Caco-2 (cell line): ENCODE measurements at places on chromosomes 1 and 21. TPM values are rescaled to one million over a fixed set of nuclear protein-coding genes. Genes with fewer than 3 reads are reported as not detected.

- H3K4me3 ChIP-seq = no peak overlapping the region
- H3K27ac ChIP-seq = no peak overlapping the region
- peak; percentile 5 for DNase-seq
- peaks cover 19% of the 10 kb centered on the region for H3K4me1 ChIP-seq
- no peaks in the 10 kb centered on the region for H3K36me3 ChIP-seq
Measured at GRCh38 chr1:109767637-109768334, 4.1 kb upstream of the EPS8L3 start.

DNA sequence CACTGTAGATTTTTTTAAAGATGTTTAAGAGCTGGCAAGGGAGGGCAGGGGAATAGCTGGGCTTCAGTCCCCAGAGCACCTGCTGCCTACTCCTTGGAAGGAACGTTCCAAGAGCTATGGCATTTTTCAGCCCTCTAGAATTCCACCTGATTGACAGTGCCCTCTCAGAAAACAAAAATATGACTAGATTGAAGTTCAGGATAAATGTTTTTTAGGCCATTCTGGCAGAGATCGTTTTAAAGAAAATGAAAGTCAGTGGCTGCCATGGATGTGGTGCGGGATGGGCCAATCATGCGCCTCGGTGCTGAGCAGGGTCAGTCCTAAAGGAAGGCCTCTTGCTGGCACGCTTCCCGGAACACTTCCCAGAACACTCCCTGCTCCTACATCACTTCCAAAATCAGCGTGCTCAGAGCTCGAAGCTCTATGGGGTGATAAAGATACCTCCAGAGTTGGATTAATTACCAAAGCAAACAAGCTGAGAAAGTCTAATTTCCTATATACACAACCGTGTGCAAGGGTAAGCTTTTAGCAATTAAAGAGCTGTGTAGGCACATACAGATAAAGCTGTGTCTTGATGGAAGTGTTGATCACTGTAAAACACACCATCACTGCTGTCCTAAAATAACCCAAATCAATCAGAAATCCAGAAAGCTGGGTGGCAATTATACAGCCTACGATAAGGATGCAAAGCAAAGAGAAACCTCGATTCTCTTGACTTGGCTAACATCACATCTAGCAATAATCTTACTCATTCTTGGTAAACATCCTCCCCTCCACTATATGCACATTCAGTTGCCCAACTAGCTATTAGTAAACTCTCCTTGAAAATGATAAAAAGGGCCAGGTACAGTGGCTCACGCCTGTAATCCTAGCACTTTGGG is 34.6 kb downstream of the TGFBR3 start:
- no peaks in the 10 kb centered on the region for H3K27me3 ChIP-seq
- no peak overlapping the region for H3K4me3 ChIP-seq
- no peaks in the 10 kb centered on the region for H3K36me3 ChIP-seq
- H3K27ac ChIP-seq = no peak overlapping the region

TNFRSF9 gene
- 0.54 and 0.91 TPM in 2 replicates for total RNA-seq

GRCh38 chr1:24961334-24961733 is 31.3 kb upstream of the RUNX3 start:
- H3K36me3 ChIP-seq = no peaks in the 10 kb centered on the region
- H3K4me1 ChIP-seq = no peaks in the 10 kb centered on the region
- H3K27me3 ChIP-seq = no peaks in the 10 kb centered on the region
- no peak overlapping the region for H3K4me3 ChIP-seq
- no peak for DNase-seq
- H3K27ac ChIP-seq = no peak overlapping the region

LORICRIN gene
- total RNA-seq = not detected in 2 replicates

DNA sequence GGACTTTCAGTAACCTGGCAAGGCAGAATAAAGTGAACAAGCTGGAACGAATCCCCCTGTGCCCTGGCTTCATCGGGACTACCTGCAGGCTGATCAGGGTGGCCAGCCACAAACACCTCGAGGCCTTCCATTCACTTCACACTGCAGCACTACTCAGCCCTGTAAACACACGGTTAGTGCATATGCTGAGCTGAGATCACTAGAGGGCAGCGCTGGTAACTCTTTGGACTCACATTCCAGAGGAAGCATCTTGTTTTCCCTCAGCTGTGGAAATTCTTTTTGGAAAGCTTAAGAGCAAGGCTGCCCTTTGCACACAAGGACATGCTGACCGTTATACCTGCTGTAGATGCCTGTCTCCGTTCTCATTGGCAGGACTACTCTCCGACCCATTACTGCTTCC is 32.1 kb downstream of the PCSK9 start:
- peak; percentile 61 for DNase-seq
- H3K27ac ChIP-seq = no peak overlapping the region
- H3K4me3 ChIP-seq = no peak overlapping the region
- no peaks in the 10 kb centered on the region for H3K27me3 ChIP-seq
- H3K4me1 ChIP-seq = no peaks in the 10 kb centered on the region

LSS gene
- 121 and 127 TPM in 2 replicates for total RNA-seq

- no peaks in the 10 kb centered on the region for H3K36me3 ChIP-seq
- no peaks in the 10 kb centered on the region for H3K27me3 ChIP-seq
- H3K4me3 ChIP-seq = no peak overlapping the region
- no peak overlapping the region for H3K27ac ChIP-seq
- peaks cover 3% of the 10 kb centered on the region; the same call in 1 of the 2 replicates for H3K4me1 ChIP-seq
Measured at GRCh38 chr1:225537554-225538251, 109.9 kb upstream of the LBR start.

RAB7B gene
- not detected in 2 replicates for total RNA-seq

VAV3 gene
- total RNA-seq = 0.57 and 0.93 TPM in 2 replicates

DNA sequence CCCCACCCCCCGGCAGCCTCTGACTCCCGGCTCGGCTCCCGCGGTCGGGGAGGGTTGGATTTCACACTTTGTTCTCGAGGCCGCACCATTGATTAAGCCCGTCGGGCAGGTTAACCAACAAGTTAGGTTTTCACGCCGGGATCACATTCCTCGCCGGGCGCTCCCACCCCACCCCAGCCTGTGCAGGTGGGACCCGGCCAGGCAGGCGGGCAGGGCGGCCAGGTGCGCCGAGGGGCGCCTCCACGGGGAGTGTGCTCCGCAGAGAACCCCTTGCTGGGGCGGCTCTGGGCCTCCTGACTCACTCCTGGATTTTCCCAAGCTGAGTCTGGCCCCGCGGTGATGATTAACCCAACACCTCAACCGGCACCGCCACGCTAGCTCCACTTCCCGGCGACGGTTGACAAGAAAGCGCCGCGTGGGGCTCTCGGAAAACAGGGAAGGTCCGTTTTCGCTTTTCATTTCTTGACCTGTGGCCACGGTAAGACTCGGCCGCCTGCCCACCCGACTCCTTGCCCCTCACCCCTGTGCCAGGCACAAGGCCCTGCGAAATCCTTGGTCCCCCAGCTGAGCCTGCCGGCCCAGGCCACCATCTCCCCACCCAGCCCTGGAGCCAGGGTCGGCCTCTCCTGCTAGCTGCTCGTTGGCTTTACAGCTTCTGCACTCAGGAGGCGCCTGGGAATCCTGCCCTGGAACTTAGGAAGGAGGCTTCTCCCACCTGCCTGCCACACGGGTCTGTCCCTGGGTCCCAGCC is 8.8 kb upstream of the TTLL10 start:
- H3K27me3 ChIP-seq = no peaks in the 10 kb centered on the region
- DNase-seq = peak; percentile 61
- peak overlapping the region; percentile 81 for H3K27ac ChIP-seq
- H3K4me3 ChIP-seq = peak overlapping the region; percentile 82
- peaks cover 17% of the 10 kb centered on the region for H3K4me1 ChIP-seq

GRCh38 chr21:16421007-16421406 is 691.2 kb downstream of the USP25 start:
- no peak overlapping the region for H3K27ac ChIP-seq
- H3K27me3 ChIP-seq = no peaks in the 10 kb centered on the region
- H3K4me1 ChIP-seq = no peaks in the 10 kb centered on the region
- no peak for DNase-seq

SELL gene
- total RNA-seq = not detected in 2 replicates

DNA sequence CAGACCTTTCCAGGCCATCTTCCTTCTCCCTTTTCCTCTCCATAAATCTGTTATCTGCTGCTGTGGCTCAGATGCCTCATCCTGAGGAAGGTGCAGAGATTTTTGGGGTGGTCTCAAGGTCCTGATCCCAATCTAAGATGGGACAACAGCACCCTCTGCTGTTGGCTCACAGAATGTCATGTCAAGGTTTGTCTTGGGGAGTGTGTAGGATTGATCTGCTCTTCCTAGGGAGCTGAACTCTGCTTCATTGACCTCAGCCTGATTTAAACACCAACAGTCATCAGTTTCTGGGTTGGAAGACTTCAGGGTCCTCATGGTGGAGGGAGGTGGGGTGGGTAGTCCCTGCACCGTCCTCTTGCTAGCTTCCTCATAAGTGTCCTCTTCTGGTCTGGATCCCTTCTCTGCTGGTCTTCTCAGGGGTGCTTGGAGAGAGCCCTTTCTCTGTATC is 62.8 kb upstream of the LAX1 start:
- no peaks in the 10 kb centered on the region for H3K36me3 ChIP-seq
- H3K27ac ChIP-seq = no peak overlapping the region
- DNase-seq = peak; percentile 48
- H3K4me1 ChIP-seq = no peaks in the 10 kb centered on the region
- H3K27me3 ChIP-seq = no peaks in the 10 kb centered on the region

DNA sequence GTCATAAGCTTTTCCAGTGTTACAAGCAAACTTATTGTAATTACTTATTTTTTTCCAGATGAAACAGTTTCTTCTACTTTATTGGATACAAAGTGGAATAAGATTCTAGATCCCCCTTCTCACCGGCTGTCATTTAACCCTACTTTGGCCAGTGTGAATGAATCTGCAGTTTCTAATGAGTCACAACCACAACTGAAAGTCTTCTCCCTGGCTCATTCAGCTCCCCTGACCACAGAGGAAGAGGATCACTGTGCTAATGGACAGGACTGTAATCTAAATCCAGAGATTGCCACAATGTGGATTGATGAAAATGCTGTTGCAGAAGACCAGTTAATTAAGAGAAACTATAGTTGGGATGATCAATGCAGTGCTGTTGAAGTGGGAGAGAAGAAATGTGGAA is 95.5 kb downstream of the ZFYVE9 start:
- no peak overlapping the region for H3K27ac ChIP-seq
- no peaks in the 10 kb centered on the region for H3K4me1 ChIP-seq
- no peak overlapping the region for H3K4me3 ChIP-seq
- no peaks in the 10 kb centered on the region for H3K36me3 ChIP-seq
- H3K27me3 ChIP-seq = no peaks in the 10 kb centered on the region
- no peak for DNase-seq

GRCh38 chr1:206790502-206791250 is 18.4 kb upstream of the IL10 start:
- H3K4me1 ChIP-seq = peaks cover 6% of the 10 kb centered on the region
- no peaks in the 10 kb centered on the region for H3K36me3 ChIP-seq
- DNase-seq = no peak

BRDT gene
- not detected in 2 replicates for total RNA-seq

- H3K27me3 ChIP-seq = no peaks in the 10 kb centered on the region
- no peak for DNase-seq
- no peaks in the 10 kb centered on the region for H3K36me3 ChIP-seq
- no peak overlapping the region for H3K4me3 ChIP-seq
- no peak overlapping the region for H3K27ac ChIP-seq
Measured at GRCh38 chr1:236700903-236701302, 14.6 kb downstream of the ACTN2 start.

- DNase-seq = no peak
- no peaks in the 10 kb centered on the region for H3K27me3 ChIP-seq
- no peaks in the 10 kb centered on the region for H3K36me3 ChIP-seq
- no peak overlapping the region for H3K4me3 ChIP-seq
Measured at GRCh38 chr1:232667778-232668165, 37.8 kb upstream of the SIPA1L2 start.

STIL gene
- total RNA-seq = 25.9 and 26.4 TPM in 2 replicates

DNA sequence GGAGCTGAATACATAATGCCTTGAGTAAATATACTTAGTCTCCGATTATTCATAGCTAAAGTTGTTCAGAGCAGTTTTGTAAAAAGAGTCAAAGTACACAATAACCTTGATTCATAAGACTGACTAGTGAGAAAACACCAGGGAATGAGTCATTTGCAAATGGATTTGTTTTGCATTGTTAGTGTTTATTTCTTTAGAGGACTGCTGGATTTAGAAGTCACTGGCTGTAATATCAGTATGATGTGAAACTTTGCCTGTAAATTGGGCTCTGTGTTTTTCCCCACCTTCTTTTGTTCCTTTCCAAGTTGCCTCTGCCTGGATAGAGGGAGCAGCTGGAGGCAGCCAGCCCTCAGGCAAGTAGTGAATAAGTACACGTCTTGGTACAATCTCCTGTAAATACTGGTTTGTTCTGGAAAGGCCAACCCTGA is 474.7 kb downstream of the NUF2 start:
- no peaks in the 10 kb centered on the region for H3K36me3 ChIP-seq
- H3K4me1 ChIP-seq = 0 out of 2 replicates have a peak, but pooled peaks cover 3% of the 10 kb centered on the region
- no peak for DNase-seq
- H3K4me3 ChIP-seq = no peak overlapping the region
- H3K27ac ChIP-seq = no peak overlapping the region

SORT1 gene
- total RNA-seq = 65.2 and 67.1 TPM in 2 replicates
